ENCODE measurements at places on chromosomes 13 and 19. TPM values are rescaled to one million over a fixed set of nuclear protein-coding genes. Genes with fewer than 3 reads are reported as not detected.
A peak's percentile ranks its signal among the peaks of the same experiment; 100 is the strongest.

ERICH4 gene
- total RNA-seq = not detected

ACTMAP gene
- 7.8 TPM for total RNA-seq

CRB3 gene
- total RNA-seq = not detected

BEST2 gene
- not detected for total RNA-seq

CCDC169 gene
- 1.4 TPM for total RNA-seq

CNFN gene
- 0.78 TPM for total RNA-seq

HTR2A gene
- total RNA-seq = not detected

CERS1 gene
- total RNA-seq = 1.2 TPM

F10 gene
- total RNA-seq = 21.3 TPM

SGCG gene
- not detected for total RNA-seq

VSTM2B gene
- total RNA-seq = not detected

GRCh38 chr13:94109715-94110374, 369.6 kb downstream of the DCT start:
- H3K4me3 ChIP-seq = no peak overlapping the region
- peaks cover 5% of the 10 kb centered on the region for H3K27me3 ChIP-seq
- peak; percentile 32 for DNase-seq

DNA sequence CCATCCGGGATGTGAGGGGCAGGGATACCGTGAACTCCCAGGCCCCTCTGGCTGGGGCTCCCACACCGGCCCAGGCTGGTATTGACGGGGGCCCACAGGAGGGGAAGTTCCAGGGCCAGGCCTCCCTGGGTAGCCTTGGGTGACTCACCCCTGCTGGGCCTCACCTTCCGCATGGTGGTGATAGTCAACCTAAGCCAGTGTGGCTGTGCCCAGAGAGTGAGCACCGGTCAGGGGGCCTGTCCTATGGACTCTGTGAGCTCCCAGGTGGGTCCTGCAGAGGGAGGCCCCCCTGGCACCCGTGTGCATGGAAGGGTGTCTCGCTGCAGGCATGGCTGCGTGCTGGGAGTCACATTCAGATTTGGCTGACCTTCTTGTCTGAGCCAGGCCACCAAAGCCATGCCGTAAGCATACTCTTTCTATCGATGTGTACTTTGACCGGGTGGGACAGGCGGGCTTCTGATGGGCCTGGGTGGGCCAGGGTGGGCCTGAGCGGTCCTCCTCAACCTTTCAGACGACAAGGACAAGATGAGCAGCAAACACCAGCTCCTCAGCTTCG, 27.6 kb downstream of the DHX34 start:
- H3K27ac ChIP-seq = no peak overlapping the region
- no peak overlapping the region for H3K4me3 ChIP-seq

GRCh38 chr13:65540175-65540574, 1690.0 kb downstream of the PCDH9 start:
- H3K27ac ChIP-seq = no peak overlapping the region
- peaks cover 11% of the 10 kb centered on the region for H3K4me1 ChIP-seq
- H3K4me3 ChIP-seq = peak overlapping the region; percentile 63
- DNase-seq = peak; percentile 5
- H3K27me3 ChIP-seq = no peaks in the 10 kb centered on the region

DNA sequence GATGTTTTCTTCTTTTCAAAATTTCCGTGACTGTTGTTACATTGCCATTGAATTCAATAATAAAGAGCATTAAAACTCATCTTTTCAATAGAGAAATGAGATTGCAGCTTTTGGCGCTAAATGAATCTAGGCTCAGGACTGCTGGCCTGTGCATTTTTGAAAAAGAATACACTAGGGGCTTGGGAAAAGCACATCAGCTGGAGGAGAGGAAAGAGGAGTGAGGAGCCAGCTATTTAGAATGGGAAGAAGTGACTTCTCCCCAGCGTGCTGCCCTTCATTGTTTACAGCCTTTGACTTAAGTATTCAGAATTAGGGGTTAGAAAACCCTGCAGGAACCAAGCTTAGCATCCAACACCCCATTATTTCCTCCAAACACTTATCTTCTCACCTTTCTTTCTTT, 43.3 kb downstream of the TNFSF11 start:
- no peak overlapping the region for H3K4me3 ChIP-seq
- H3K4me1 ChIP-seq = no peaks in the 10 kb centered on the region
- no peaks in the 10 kb centered on the region for H3K36me3 ChIP-seq
- DNase-seq = no peak

GRCh38 chr19:40228346-40228745, 1.9 kb upstream of the CCNP start:
- H3K27me3 ChIP-seq = peaks cover 8% of the 10 kb centered on the region
- no peak overlapping the region for H3K27ac ChIP-seq
- no peak for DNase-seq
- no peak overlapping the region for H3K4me3 ChIP-seq
- peaks cover 6% of the 10 kb centered on the region for H3K36me3 ChIP-seq
- peaks cover 64% of the 10 kb centered on the region for H3K4me1 ChIP-seq

- no peaks in the 10 kb centered on the region for H3K4me1 ChIP-seq
- DNase-seq = no peak
- peaks cover 2% of the 10 kb centered on the region for H3K27me3 ChIP-seq
- H3K36me3 ChIP-seq = no peaks in the 10 kb centered on the region
- H3K4me3 ChIP-seq = no peak overlapping the region
These were observed 289.8 kb downstream of the MTUS2 start for GRCh38 chr13:29109987-29110386.

GRCh38 chr19:30754162-30754561, 382.0 kb downstream of the ZNF536 start:
- H3K4me3 ChIP-seq = no peak overlapping the region
- H3K4me1 ChIP-seq = no peaks in the 10 kb centered on the region
- H3K27ac ChIP-seq = no peak overlapping the region
- no peaks in the 10 kb centered on the region for H3K36me3 ChIP-seq
- no peaks in the 10 kb centered on the region for H3K27me3 ChIP-seq
- no peak for DNase-seq

DNA sequence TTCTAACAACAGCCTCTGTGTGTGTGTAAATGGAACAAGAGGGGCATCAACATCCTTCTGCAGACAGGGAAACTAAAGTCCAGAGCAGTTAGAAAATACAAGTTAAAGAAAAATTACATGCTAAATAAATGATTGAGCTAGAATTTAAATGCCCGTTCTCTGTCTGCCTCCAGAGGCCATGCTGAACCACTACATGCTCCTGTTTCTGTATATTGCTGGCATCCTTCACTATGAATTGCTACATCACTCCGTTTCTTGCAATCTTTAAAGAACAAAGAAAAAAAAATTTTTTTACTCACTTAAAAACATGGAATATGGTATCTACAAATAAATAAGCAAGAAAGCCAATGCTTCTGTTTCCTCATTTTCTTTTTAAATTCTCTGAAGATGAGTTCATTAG, 47.9 kb downstream of the DCT start:
- peaks cover 7% of the 10 kb centered on the region for H3K27me3 ChIP-seq
- H3K27ac ChIP-seq = no peak overlapping the region
- H3K36me3 ChIP-seq = no peaks in the 10 kb centered on the region

- no peak overlapping the region for H3K4me3 ChIP-seq
- DNase-seq = no peak
- H3K4me1 ChIP-seq = peaks cover 20% of the 10 kb centered on the region
- peaks cover 2% of the 10 kb centered on the region for H3K27me3 ChIP-seq
- no peak overlapping the region for H3K27ac ChIP-seq
- H3K36me3 ChIP-seq = peaks cover 9% of the 10 kb centered on the region
These were observed 13.5 kb upstream of the PRR19 start for GRCh38 chr19:42288387-42288786.

DNA sequence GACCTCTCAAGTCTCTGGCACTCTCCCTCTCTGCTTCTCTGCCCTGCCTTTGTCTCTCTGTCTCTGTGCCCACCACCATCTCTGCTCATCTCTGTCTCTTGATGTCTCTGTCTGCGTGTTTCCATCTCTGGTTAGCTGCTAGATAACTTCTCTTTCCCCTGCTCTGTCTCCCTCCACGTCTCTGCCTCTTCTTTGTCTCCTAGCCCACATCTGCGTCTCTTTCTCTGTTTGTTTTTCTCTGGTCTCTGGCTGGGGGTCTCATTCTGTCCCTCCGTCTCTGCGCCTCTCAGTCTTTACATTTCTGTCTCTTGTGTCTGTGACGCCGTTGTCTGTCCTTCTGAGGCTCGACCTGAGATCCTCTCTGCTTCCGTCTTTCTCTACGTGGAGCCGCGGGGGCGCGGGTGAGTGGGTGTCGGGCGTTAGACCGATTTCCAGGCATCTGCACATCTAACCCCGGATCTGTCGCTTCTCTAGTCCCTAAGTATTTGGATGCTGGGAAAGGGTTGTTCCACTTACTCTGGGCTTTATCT, 386 bp downstream of the GIPR start:
- H3K27me3 ChIP-seq = peaks cover 8% of the 10 kb centered on the region
- peak overlapping the region; percentile 89 for H3K4me3 ChIP-seq
- peaks cover 34% of the 10 kb centered on the region for H3K4me1 ChIP-seq
- H3K36me3 ChIP-seq = no peaks in the 10 kb centered on the region

- H3K4me3 ChIP-seq = no peak overlapping the region
- peaks cover 6% of the 10 kb centered on the region for H3K4me1 ChIP-seq
- H3K27me3 ChIP-seq = peaks cover 11% of the 10 kb centered on the region
- H3K27ac ChIP-seq = no peak overlapping the region
- no peak for DNase-seq
These were observed 56.1 kb upstream of the SERPINE3 start for GRCh38 chr13:51283371-51283770.

- peaks cover 1% of the 10 kb centered on the region for H3K27me3 ChIP-seq
- no peak for DNase-seq
- H3K36me3 ChIP-seq = peaks cover 3% of the 10 kb centered on the region
- peaks cover 30% of the 10 kb centered on the region for H3K4me1 ChIP-seq
- H3K27ac ChIP-seq = peak overlapping the region; percentile 66
These were observed 659 bp upstream of the PAFAH1B3 start for GRCh38 chr19:42303101-42303464.

GRCh38 chr19:16859626-16860025, 29.2 kb upstream of the F2RL3 start:
- DNase-seq = no peak
- H3K27ac ChIP-seq = peak overlapping the region; percentile 24
- H3K4me1 ChIP-seq = no peaks in the 10 kb centered on the region
- peaks cover 25% of the 10 kb centered on the region for H3K36me3 ChIP-seq
- H3K27me3 ChIP-seq = no peaks in the 10 kb centered on the region

DNA sequence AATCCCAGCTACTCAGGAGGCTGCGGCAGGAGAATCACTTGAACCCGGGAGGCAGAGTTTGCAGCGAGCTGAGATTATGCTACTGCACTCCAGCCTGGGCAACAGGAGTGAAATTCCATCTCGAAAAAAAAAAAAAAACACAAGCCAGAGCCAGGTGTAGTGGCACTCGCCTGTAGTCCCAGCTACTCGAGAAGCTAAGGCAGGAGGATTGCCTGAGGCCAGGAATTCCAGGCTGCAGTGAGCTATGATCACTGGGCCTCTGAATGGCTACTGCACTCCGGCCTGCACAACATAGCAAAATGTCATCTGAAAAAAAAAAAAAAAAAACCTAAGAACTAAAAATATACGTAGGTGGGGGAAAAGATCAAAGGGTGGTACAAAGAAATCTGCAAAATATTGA, 19.4 kb downstream of the EPS15L1 start:
- peaks cover 12% of the 10 kb centered on the region for H3K36me3 ChIP-seq
- peaks cover 46% of the 10 kb centered on the region for H3K4me1 ChIP-seq
- no peak overlapping the region for H3K27ac ChIP-seq
- no peak overlapping the region for H3K4me3 ChIP-seq
- peaks cover 2% of the 10 kb centered on the region for H3K27me3 ChIP-seq

DNA sequence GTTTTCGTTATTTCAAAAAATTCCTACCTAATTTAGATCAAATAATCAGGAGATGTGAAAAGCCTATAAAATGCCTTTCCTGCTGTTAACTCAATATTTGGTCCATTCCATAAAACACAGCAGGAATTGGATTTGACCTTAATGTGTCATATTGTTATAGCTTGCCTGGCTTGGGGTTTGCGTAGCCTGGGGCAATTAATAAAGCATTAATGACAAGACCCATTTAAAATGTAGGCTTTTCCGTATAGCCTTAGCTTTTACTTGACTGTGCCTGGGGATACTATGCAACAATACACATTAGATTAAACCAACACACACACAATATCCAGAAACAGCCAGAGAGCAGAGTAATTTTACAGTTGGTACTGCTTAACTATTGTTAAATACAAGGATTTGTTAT, 117.2 kb upstream of the MAB21L1 start:
- no peak for DNase-seq
- H3K36me3 ChIP-seq = peaks cover 5% of the 10 kb centered on the region
- H3K27me3 ChIP-seq = no peaks in the 10 kb centered on the region
- peaks cover 15% of the 10 kb centered on the region for H3K4me1 ChIP-seq

DNA sequence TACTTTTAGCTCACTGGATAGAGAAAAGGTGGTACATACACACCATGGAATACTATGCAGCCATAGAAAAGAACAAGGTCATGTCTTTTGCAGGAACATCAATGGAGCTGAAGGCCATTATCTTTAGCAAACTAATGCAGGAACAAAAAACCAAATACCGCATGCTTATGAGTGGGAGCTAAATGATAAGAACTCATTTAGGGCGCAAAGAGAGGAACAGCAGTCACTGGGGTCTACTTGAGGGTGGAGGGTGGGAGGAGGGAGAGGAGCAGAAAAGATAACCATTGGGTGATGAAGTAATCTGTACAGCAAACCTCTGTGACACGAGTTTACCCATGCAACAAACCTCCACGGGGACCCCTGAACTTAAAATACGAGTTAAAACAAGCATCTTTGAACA, 135.1 kb downstream of the IRS2 start:
- DNase-seq = no peak

DNA sequence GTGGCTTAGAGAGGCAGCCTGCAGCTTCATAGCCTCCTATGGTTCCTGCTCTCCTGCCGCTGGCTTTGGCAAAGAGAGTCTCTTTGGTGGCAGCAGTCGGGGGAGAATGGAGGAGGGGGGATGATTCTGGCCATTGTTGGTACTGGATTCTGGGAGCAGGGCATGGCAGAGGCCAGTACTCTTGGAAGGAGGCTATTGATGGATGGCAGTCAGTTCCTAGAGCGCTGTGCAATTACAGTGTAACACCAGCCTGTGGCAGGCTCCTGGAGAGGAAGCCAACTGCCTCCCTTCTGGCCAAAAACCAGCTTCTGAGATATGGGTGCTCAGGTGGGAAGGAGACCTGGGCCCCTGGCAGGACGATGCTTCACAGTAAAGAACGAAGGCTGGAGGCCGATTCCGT, 47.9 kb upstream of the TMTC4 start:
- no peak for DNase-seq
- no peaks in the 10 kb centered on the region for H3K4me1 ChIP-seq
- H3K36me3 ChIP-seq = no peaks in the 10 kb centered on the region
- no peak overlapping the region for H3K4me3 ChIP-seq
- no peak overlapping the region for H3K27ac ChIP-seq
- H3K27me3 ChIP-seq = peaks cover 12% of the 10 kb centered on the region

DNA sequence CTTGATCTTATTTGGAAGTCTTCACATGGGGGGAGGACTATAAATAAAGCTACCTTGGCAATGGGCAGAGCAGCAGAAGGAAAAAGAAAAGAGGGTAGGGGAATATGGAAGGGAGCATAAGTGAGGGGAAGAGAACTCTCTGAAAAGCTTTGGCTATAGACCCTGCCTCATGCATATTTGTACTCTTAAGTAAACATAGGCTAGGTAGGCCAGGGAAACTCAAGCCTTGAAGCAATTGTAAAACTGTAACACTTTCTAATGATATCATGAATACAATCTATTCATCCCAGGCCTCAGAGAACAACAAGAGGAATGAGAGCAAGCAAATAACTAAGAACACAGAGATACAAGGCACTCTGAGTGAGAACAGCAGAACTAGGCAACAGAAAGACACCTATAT, 20.4 kb downstream of the MYCBP2 start:
- H3K4me1 ChIP-seq = peaks cover 84% of the 10 kb centered on the region
- peak overlapping the region; percentile 25 for H3K27ac ChIP-seq
- peaks cover 12% of the 10 kb centered on the region for H3K36me3 ChIP-seq

- peaks cover 24% of the 10 kb centered on the region for H3K4me1 ChIP-seq
- peak overlapping the region; percentile 100 for H3K27ac ChIP-seq
- H3K36me3 ChIP-seq = peaks cover 24% of the 10 kb centered on the region
- peak; percentile 77 for DNase-seq
- peak overlapping the region; percentile 100 for H3K4me3 ChIP-seq
- no peaks in the 10 kb centered on the region for H3K27me3 ChIP-seq
These were observed 610 bp downstream of the ZNF791 start for GRCh38 chr19:12611361-12611699.

All from HFFc6 (cell line).